ENCODE measurements at places on chromosomes 7 and 10. TPM values are rescaled to one million over a fixed set of nuclear protein-coding genes. Genes with fewer than 3 reads are reported as not detected.

Gene SPDYE6
- not detected for total RNA-seq

Gene GNG11
- 5.4 TPM for total RNA-seq

Gene PALD1
- 14.8 TPM for total RNA-seq

Gene MDH2
- 185 TPM for total RNA-seq

Gene PNLIPRP3
- total RNA-seq: not detected

Gene GCK
- total RNA-seq: 3.3 TPM

Gene UNC5B
- 21.1 TPM for total RNA-seq

Gene HPS6
- 14.3 TPM for total RNA-seq

Gene CDNF
- total RNA-seq: 2.0 TPM

Gene KNDC1
- 115 TPM for total RNA-seq

Gene PHKG1
- 17.0 TPM for total RNA-seq

Gene AOAH
- total RNA-seq: 9.1 TPM

Gene ZNF425
- 5.0 TPM for total RNA-seq

Gene FAM25G
- total RNA-seq: not detected

Gene CLDN12
- 51.0 TPM for total RNA-seq

Gene HYAL4
- not detected for total RNA-seq

Gene WEE2
- not detected for total RNA-seq

Gene DYNC1I1
- 152 TPM for total RNA-seq

Gene SERPINE1
- 1.3 TPM for total RNA-seq

Gene BET1
- total RNA-seq: 17.2 TPM

Gene HOXA1
- total RNA-seq: not detected

Gene MRC1
- 2.6 TPM for total RNA-seq

Gene NDUFB8
- 285 TPM for total RNA-seq

Gene MRLN
- total RNA-seq: not detected

Gene GOLGA7B
- 38.3 TPM for total RNA-seq

Gene HOXA9
- not detected for total RNA-seq

Gene GIMAP6
- 10.8 TPM for total RNA-seq

Gene C10orf67
- total RNA-seq: 0.41 TPM

Gene TMEM270
- total RNA-seq: not detected

Gene AKR1D1
- total RNA-seq: not detected

Gene BTRC
- 87.3 TPM for total RNA-seq

Gene FBH1
- total RNA-seq: 58.6 TPM

Gene CUZD1
- total RNA-seq: 1.4 TPM

All from dorsolateral prefrontal cortex (tissue), 122 donors.